ENCODE measurements at places on chromosomes 3 and 15. TPM values are rescaled to one million over a fixed set of nuclear protein-coding genes. Genes with fewer than 3 reads are reported as not detected.
A peak's percentile ranks its signal among the peaks of the same experiment; 100 is the strongest.

NR2E3 gene
- 0.11 TPM for total RNA-seq

DNA sequence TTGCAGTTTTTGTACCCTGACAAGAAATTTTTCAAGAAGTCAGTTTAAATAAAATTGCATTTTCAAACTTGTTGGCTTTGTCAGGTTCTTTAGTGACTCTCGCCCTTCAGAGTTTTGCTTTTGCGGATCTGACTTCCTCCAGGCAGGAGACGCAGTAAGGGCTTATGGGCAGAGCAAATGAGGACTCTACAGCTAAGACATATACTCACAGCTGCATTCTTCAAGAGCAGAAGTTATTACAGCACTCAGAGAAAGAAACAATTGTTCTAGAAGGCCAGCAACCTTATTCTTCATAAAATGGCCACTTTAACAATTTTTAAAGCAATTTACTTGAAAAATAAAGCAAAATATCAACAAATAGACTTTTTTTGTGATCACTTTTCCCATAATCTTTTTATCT lies 438.8 kb upstream of the THRB start:
- H3K27me3 ChIP-seq: no peaks in the 10 kb centered on the region
- DNase-seq: no peak
- no peak overlapping the region for H3K27ac ChIP-seq
- H3K36me3 ChIP-seq: no peaks in the 10 kb centered on the region
- H3K4me1 ChIP-seq: no peaks in the 10 kb centered on the region

GRCh38 chr3:121152573-121152972 lies 244.6 kb downstream of the STXBP5L start:
- H3K27me3 ChIP-seq: no peaks in the 10 kb centered on the region
- no peak overlapping the region for H3K27ac ChIP-seq
- H3K4me1 ChIP-seq: no peaks in the 10 kb centered on the region

GPR171 gene
- 0.99 TPM for total RNA-seq

- no peaks in the 10 kb centered on the region for H3K36me3 ChIP-seq
- no peak overlapping the region for H3K4me3 ChIP-seq
- H3K4me1 ChIP-seq: no peaks in the 10 kb centered on the region
- no peaks in the 10 kb centered on the region for H3K27me3 ChIP-seq
Measured at GRCh38 chr15:90648137-90649070, 68.7 kb upstream of the BLM start.

DNA sequence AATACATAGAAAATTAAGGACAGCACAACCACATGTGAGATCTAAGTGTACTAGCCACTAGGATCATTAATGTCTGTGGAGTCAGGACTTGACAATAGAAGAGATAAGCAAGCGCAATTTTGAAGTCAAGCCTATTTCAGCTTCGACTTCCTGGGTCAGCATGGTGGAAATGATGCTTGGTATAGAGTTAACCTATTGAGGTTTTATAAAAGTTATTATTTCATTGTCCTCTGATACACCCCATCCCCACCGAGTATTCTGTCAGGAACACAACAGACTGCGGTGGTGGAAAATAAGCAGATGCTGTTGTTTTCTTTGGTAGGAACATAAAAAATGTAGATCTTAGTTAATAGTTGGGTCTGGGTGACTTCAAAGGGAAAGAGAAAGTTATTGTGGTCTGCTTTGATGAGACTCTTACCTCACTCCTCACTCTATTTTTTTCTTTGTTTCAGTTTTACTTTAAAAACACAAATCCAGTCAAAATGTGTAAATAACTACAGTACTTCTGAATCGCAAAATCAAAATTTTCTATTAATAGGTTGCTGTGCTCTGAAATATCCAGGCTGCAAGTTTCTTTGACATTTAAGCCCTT lies 82.1 kb downstream of the IL5RA start:
- H3K27ac ChIP-seq: no peak overlapping the region
- H3K27me3 ChIP-seq: no peaks in the 10 kb centered on the region
- no peaks in the 10 kb centered on the region for H3K36me3 ChIP-seq
- no peak overlapping the region for H3K4me3 ChIP-seq
- H3K4me1 ChIP-seq: no peaks in the 10 kb centered on the region
- DNase-seq: no peak

CDHR4 gene
- not detected for total RNA-seq

DNA sequence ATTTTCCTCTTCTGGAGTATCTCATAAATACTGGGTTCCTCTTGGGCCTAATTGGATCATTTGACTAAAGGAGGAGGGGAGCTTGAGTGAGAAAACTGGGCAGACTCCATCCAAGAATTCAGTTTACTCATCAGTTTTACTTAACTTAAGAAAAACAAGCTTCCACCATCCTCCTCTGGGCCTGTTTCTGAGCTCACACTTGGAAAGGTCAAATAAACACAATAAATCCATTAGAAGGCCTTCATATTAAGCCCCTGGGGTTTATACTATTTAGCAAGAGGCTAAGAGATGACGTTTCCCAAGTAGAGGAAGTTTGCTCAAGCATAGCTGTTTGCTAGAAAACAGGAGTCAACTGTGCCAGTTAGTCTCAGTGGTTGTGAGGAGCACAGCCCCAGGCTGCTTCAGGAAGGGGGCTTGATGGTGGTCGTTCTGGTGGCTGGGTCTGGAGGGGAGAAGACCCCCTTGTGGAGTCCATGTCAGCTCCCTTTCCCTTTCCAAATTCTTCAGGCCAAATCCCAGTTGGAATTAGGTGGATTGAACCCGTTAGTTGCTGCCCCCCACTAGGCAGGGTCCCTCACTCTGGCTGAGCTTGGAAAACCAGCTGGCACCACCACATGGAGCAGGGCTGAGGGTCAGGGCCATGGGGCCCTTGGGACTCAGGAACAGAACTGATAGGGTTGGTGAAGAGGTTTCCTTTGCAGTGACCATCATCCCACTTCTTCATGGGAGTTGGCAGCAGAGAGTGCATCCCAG lies 64.8 kb downstream of the SPSB4 start:
- H3K4me3 ChIP-seq: no peak overlapping the region
- no peaks in the 10 kb centered on the region for H3K4me1 ChIP-seq
- DNase-seq: no peak
- H3K36me3 ChIP-seq: no peaks in the 10 kb centered on the region
- H3K27ac ChIP-seq: no peak overlapping the region

C3orf85 gene
- total RNA-seq: 6.1 TPM

- H3K4me1 ChIP-seq: no peaks in the 10 kb centered on the region
- H3K27me3 ChIP-seq: no peaks in the 10 kb centered on the region
- DNase-seq: no peak
- H3K27ac ChIP-seq: peak overlapping the region; percentile 25
- H3K4me3 ChIP-seq: no peak overlapping the region
- H3K36me3 ChIP-seq: peaks cover 35% of the 10 kb centered on the region
Measured at GRCh38 chr15:44719293-44719999, 8.1 kb downstream of the B2M start.

- no peak for DNase-seq
- H3K4me3 ChIP-seq: no peak overlapping the region
- H3K27me3 ChIP-seq: no peaks in the 10 kb centered on the region
- no peaks in the 10 kb centered on the region for H3K36me3 ChIP-seq
- no peaks in the 10 kb centered on the region for H3K4me1 ChIP-seq
Measured at GRCh38 chr15:71639471-71639870, 170.9 kb upstream of the NR2E3 start.

DNA sequence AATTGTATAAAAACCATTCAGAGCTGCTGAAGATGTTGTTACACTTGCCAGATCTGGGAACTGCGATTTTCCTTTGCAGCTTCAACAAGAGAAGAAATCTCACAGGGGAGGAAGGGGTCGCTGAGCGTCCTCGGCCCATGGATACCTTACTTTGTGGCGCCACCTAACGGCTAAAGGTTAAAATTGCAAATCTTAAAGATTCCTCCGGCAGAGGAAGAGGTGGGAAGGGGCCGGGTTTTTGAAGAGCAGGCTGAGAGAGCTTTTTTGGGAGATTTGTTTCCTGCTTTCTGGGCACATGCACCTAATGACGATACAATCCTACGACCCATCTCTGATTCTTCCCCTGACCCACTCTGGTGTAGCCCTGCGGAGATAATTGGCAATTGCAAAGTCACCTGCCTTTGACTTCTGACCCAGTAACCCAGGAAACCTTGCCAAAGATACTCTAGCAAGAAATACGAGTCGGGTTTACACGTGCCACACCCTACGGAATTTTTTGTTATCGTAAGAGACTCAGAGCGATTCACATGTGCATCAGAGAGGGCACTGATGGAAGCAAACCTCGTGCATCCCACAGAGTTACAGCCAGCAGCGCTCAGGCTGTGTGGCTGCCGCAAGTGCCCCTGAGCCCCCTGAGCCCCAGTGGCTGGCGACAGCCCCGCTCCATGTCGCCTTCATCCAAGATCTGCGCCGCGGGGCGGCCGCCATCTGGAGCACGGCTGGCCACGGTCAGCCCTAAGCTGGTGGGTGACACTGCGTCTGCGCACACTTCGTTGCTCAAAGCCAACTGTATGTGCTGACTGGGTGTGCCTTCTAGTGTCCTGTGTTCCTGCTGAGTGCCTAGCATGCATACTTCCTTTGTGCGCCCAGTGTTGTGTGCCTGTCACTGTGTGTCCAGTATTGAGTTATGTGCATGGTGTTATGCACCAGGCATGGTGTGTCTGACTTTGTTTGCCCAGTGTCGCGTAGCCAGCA lies 55.2 kb upstream of the CHRNA7 start:
- H3K36me3 ChIP-seq: no peaks in the 10 kb centered on the region
- DNase-seq: no peak
- peaks cover 6% of the 10 kb centered on the region for H3K4me1 ChIP-seq
- H3K27ac ChIP-seq: no peak overlapping the region
- H3K4me3 ChIP-seq: no peak overlapping the region
- H3K27me3 ChIP-seq: no peaks in the 10 kb centered on the region

GUCA1C gene
- not detected for total RNA-seq

GRCh38 chr15:58146749-58147148 lies 8.6 kb downstream of the AQP9 start:
- no peaks in the 10 kb centered on the region for H3K27me3 ChIP-seq
- H3K36me3 ChIP-seq: no peaks in the 10 kb centered on the region
- H3K4me3 ChIP-seq: no peak overlapping the region
- DNase-seq: no peak

DNA sequence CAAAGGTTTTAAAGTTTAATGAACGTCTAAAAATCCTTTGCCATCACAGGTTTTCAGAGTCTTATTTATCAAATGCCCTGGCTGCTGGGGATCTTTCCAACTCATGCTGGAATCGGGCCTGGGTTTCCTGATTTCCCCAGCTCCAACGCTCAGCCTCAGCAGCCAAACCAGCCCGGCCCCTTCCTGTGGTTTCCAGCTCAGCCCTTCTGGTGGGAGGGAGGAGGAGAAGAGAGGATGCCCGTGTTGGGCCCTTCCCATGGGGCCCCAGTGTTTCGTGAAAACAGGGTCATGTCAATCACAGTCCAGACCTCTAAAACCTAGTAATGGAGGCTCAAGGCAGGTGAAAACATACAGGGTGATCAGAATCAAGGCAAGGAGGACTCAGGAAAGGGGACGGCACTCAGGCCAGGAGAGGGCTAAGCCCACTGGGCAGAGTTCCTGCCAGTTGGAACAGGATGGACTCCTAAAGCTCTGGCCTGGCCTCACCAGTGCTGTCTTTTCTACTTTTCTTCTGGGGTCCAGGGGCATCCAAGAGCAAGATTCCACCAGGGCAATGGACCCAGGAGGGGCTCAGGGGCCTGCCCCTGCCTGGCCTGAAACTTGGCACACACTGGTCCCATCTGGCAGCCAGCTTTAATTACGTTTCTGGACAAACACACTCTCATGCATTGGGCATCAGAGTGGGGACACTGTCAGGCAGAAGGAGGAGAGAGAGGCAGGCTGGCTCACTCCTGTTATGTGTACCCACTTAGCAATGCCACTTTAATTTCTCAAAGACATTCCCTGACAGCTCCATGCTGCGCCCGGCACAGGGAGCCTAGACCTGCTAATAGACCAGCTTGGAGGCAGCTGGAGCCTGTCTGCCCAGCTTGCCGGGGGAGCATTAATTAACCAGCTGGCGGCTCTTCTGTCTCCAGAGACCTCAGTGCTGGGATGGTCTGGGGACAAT lies 194.6 kb downstream of the FAM43A start:
- H3K4me1 ChIP-seq: no peaks in the 10 kb centered on the region
- H3K36me3 ChIP-seq: no peaks in the 10 kb centered on the region
- DNase-seq: no peak
- no peaks in the 10 kb centered on the region for H3K27me3 ChIP-seq
- H3K27ac ChIP-seq: peak overlapping the region; percentile 4

DNA sequence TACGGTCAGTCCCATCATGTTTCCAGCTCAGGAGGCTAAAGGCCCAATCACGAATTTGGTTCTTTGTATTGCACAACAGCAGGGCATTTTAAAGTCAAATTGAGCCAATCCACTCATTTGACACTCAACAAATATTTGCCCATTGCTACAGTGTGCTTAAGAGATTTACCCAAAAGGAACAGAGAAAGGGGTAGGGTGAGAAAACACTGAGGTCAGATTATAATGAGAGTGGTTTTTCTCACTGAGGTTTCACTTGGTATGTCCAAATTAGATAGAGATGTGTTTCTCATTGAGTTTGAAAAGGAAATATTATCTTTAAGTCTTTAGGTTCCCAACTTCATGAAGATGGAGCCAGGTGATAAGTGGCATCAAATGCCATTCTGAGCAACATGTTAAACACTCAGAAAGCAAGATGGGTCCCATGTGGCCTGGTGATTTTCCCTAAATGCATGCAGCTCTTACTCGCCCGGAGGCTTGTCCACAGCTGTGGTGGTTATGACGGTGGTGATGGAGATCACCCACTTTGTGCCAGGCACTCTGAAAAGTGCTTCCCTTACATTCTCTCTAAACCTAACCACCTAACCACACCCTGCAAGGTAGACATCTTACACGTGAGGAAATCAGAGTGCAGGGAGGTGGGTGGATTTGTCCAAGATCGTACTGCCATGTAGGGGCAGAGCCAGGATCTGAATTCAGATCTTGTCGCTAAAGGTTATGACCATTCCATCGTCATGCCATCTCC lies 31.2 kb upstream of the USP3 start:
- H3K4me1 ChIP-seq: peaks cover 46% of the 10 kb centered on the region
- peak overlapping the region; percentile 69 for H3K27ac ChIP-seq
- no peak overlapping the region for H3K4me3 ChIP-seq
- H3K36me3 ChIP-seq: no peaks in the 10 kb centered on the region

DNA sequence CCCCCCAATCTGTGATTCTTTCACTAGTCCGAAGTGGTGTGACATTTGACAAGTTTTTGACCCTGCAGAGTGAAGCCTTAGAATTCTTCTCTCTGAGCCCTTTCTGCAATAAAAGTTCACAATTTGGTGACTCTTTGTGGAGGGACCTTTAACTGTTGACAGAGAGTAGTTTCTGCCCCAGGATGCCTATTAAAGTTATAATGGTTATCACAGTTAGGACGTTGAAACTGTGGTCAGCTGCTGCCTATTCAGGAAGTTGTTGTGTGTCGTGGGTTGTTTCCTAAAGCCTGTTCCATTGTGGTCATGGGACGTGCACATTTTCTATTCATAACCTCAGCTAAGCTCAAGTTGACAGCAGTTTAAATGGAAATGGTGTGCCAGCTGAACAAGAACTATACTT lies 274.5 kb downstream of the NEK10 start:
- no peak overlapping the region for H3K4me3 ChIP-seq
- H3K4me1 ChIP-seq: no peaks in the 10 kb centered on the region
- H3K27ac ChIP-seq: no peak overlapping the region
- H3K27me3 ChIP-seq: no peaks in the 10 kb centered on the region

LTF gene
- 3.6 TPM for total RNA-seq

DNA sequence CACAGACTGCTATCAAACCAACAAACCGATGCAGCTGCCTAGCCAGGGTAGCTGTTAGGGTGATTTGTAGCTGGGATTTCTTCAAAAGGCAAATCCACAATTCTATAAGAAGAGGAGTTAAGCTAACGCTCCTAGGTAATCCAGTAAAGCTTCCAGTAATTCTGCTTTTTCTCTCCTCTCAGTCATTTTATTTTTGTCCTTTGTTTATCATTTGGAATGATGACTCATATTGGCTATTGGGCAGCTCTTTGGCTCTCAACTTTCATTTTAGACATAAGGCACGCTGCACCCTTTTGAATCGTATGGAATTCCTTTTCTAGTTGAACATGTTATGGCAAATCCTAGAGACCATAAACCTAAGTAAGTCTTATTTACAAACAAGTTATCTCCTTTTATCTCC lies 53.2 kb upstream of the PPARG start:
- H3K36me3 ChIP-seq: no peaks in the 10 kb centered on the region
- no peak overlapping the region for H3K27ac ChIP-seq
- H3K4me3 ChIP-seq: no peak overlapping the region
- H3K27me3 ChIP-seq: no peaks in the 10 kb centered on the region
